ENCODE measurements at places on chromosomes 11 and 22.

DNA sequence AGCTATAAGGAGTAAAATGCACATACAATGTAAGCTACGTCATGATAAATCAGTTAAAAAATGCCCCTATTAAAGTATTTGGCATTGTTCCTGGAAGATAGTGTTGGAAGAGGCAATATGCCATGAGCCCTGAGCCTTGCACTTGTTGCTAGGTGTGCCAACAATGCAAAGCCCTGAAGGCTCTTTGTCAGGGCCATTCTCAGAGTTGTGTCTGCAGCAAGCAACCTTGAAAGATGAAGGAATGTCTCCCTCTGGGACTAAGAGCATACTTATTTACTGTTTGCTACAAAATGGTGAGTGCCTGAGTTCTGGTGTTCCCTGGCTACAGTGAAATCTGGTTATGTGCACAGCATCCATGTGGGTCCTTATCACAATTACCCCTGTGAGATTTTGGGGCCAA, 322.3 kb upstream of the FAT3 start:
- no peak for DNase-seq

- no peak for DNase-seq
Observed at GRCh38 chr11:67638535-67639437, 777 bp downstream of the TBX10 start.

- DNase-seq, result peak; percentile 58
Observed at GRCh38 chr11:60970369-60970774, 1.1 kb upstream of the CD6 start.

DNA sequence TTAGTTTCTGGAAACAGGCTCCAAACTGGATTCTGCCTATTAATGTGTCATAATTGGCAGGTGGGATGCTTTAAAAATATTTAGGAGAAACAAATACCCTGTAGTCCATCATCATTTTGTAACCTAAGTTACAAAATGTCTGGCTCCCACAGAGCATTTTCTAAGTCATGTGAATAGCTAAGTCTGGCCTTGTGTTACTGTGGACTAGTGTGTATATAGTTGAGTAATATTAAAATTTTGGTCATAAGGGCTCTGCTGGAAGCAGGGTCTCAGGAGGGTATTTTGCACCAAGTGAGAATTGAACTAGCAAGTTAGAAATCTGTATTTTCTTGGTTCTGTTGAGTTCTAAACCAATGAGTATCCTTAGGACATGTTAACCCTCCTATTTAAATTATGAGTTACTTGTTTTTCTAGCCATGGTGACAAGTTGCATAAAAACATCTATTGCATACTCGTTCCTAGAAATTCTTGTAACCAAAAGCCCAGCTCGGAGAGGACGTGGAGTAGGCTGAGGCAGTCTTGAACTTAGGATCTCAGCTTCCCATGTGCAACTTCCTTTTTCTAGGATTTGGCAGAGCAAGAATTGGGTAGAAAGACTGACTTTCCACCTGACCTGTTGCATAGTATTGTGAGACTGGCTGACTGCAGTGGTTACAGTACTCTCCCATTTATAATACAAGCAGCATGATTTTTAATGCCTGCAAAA, 5.4 kb downstream of the PTPMT1 start:
- no peak for DNase-seq

- DNase-seq, result no peak
Observed at GRCh38 chr22:45997077-45997776, 20.3 kb upstream of the WNT7B start.

DNA sequence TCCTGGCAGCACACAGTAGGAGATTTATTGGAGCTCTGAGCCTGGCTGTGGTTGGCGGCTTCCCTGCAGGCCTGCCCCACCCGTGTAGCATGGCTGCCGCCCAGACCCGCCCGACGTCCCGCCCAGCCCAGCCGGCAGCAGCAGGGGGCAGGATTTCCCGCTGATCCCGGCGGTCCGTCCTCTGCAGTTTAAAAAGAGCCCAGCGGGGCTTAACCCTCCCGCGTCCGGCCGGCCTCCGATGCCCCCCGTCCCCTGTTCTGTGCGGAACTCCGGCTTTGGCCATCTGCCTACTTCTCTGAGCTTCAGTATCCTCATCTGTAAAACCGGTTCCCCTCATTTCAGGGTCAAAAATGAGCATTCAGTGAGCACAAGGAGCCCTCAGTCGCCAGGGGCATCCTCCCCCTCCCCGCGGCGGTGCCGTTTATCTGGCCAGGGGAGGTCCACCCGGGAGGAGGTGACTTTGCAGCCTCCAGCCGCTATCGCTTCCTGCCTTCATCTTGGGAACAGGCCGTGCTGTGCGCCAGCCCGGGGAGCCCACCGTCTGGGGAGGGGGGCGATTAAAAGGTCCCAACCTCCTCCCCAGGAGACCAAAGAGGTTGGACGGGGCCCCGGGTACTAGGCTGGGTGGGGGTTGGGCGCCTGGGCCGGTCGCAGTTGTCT, at the start of gene GAS2L1:
TSS of gene GAS2L1 (plus strand) at position 476 of the 660 bp plus-strand sequence. CDS start 1,456 bp downstream, outside the sequence.
- peak; percentile 51 for DNase-seq

- no peak for DNase-seq
Observed at GRCh38 chr11:46741600-46742484, 22.8 kb downstream of the F2 start.

DNA sequence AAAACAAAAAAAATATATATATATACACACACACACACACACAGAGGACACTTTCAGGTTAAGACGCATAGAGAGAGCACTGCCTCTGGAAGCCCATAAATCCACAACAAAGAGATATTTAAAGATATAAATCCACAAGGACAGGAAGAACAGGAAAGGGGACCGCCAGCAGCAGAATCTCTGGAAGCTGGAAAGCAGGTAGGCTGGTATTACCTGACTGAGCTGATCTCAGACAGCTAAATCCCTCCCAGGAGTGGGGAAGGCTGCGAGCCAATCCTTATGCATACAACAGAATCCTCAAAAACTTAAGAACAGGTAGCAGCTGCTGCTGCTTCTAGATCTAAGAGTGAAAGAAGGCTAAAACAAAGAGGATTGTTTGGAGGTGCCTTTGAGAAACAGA, 1.8 kb upstream of the MCAT start:
- DNase-seq, result no peak

- DNase-seq, result no peak
Observed at GRCh38 chr11:9604134-9604533, 30.7 kb downstream of the WEE1 start.

DNA sequence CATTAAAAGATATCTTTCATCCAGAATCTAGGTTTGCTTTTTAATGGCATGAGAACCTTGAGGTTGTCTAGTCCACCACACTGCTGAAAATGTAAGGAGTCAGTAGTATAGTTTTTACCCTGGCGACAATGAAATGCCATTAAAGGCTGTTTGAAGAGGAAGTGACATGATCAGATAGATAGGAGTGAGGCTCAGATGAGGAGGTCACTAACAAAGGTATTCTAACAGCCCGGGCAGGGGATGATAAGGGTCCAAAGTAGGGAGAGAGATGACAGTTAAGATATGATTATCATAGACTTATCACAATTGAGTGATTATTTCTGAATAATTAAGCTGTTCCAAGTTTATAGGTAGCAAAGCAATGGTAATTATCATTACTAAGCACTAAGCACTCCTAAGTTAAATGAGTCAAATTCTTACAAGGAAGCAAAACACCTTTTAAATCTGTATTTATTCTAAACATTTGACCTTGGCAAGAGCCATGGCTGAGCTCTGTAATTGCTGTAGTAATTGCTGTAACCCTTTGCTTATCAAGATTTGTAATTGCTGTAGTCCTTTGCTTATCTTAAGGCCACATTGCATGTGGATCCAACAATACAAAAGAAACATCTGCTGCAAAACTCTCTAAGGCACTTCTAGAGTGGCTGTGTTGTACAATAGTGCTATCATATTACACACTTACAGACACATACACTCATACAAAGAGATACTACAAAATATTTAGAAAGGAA, 92.6 kb downstream of the ENTHD1 start:
- no peak for DNase-seq

DNA sequence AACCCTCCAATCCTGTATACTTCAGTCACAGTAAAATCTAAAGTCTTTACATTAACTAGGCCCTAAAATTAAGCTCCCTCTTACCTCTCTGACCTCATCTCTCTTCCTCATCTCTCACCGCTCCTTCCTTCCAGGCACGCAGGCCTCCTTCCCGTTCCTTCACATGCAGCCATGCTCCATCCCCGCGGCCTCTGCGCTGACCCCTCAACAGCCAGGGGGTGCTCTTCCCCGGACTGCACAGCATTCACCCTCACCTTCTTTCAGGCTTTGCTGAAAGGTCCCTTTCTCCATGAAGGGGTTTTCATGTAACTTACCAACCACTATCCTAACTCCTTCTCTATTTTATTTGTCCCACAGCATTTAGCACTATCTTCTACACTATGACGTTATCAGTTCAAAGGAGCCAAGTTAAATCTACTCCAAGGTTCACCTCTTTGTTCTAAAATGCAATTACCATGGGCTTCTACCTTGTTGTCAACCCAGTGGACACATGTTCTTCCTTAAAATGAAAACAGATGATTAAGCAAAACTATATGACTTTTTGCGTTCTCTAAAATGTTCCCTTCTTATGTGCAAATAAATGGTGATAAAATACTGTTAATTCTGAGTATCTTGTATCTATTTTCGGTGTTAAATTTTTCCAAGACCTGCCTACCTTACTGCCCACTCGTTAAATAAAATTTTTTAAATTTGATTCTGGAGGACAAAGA, 57.8 kb upstream of the APOA1 start:
- no peak for DNase-seq

- no peak for DNase-seq
Observed at GRCh38 chr22:43235445-43236409, 48.8 kb upstream of the TTLL12 start.

DNA sequence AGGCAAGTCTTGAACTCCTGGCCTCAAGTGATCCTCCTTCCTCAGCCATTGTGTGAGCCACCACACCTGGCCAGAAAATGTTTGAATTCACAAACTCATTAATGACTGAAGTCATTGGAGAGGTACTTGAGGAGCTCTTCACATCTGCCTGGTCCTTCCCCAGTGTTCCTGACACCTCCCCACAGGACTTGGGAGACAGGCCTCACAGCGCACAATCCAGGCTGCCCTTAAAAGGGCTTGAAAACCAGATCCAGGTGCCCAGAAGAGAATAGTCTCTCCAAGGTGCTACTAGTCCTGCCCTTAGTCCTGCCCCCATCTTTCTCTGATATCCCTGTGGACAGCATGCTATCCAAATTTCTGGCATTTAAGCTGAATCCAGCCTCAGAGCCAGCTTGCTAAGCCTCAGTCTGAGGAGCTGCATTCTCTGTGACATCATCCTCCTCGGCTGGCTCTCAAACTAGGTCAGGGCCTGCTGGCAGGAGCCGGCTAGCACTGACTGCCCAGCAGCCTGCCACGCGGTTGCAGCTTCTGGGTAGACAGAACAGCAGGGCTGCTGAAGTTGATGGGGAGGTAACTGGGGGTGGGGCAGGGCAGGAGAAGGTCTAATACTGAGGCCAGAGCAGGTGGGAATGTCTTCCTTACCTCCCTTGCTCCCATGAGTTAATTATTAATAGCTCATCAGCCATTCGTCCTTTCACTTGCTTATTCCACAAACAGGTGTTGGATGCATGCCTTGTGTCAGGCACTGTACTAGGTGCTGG, 35.3 kb upstream of the NECTIN1 start:
- DNase-seq, result no peak

GRCh38 chr22:42967933-42968332, 47.0 kb downstream of the PACSIN2 start:
- DNase-seq, result no peak

DNA sequence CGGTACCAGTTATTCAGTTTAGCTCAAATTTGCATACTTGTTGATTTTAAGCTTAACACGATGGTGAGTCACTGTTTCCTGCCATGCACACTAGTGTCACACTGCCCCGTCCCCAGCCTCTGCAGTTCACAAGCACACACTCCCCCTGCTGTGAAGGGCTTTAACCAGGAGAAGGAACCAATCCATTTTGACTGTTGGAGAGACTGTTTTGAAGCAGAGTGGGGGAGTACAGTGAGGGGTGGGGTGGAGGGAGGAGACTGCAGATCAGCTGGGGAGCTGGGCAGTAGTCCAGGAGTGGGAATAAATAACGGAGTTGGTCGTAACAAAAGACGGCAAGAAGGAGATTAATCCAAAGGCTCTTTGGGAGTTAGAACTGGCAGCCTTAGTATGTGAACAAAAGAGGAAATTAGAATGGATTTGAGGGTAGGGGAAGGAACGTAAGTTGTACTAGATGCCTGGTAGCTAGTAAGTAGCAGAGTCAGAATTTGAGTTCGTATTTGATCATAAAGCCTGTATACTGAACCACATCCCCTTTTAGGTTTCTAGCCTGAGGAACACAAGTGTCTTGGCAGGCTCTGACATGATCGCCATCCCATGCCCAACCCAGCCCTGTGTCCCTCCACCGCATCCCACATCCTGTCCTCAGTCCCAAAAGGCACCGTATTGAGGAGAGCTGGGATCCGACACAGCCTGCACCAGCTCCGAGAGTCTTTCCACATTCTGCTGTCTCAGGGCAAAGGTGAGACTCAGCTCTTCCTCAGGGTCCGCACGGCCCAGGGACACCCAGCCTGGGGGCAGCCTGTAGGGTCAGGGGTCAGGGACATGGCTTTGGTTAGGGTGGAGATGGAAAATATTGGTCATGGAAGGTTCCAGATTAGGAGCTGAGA, 862 bp downstream of the TPP1 start:
- no peak for DNase-seq

- DNase-seq, result peak; percentile 41
Observed at GRCh38 chr22:29689880-29690213, 30.0 kb upstream of the CABP7 start.

DNA sequence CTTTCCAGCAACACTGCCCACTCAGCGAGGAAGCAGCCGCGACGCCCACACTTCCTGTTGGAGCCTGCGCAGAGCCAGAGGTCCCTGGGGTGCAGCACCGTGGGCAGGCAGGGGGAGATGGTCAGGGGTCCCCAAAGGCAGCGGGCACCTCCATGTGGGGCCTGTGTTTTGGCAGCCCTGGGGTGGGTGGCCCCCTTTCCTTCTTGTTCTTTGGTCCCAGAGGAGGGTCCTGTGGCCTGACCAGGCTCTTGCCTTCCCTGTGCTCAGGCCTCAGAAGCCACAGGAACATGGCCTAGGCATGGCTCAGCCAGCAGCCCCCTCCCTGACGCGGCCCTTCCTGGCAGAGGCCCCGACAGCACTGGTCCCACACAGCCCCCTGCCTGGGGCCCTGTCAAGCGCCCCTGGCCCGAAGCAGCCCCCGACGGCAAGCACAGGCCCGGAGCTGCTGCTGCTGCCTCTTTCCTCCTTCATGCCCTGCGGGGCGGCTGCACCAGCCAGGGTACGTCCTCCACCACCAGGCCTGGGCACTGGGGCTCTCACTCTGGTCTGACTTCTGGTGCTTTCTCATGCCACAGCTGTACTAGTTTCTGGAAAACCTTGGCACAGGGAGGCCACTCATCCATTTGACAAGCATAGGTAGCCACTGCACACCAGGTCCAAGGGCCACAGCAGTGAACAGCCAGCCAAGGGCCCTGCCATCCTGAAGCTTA, 47.1 kb downstream of the PISD start:
- DNase-seq, result no peak

- DNase-seq, result peak; percentile 82
Observed at GRCh38 chr11:133928628-133929059, 28.1 kb downstream of the IGSF9B start.

- no peak for DNase-seq
Observed at GRCh38 chr11:66316849-66317251, at the start of gene CD248. TSS of gene CD248 (minus strand) at chr11:66317044. CDS start at chr11:66317027, 17 bp downstream.
